Endothelial cell (in vitro differentiated cells): ENCODE measurements at places on chromosomes 7 and 10.
A peak's percentile ranks its signal among the peaks of the same experiment; 100 is the strongest.

GRCh38 chr10:32378363-32379317, 31.7 kb upstream of the EPC1 start:
- peak; percentile 83 for DNase-seq

DNA sequence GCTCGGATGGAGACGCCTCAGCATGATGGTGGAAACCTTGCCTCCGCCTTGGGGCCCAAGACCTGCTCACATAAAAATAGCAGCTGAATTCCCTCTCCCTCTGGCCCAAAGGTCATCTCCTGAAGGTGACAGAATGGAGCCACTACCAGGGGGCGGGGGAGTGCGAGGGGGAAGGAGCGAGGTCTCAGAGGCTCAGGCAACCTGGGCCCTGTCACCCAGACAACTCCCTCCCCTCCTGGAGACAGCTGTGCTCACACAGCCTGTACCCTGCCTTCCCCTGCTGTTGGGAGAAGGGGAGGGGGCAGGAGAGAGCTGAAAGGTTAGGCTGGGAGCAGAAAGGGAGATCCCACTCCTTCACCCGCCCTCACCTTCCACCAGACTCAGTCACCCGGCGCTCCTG, 173.0 kb upstream of the RHEB start:
- no peak for DNase-seq

DNA sequence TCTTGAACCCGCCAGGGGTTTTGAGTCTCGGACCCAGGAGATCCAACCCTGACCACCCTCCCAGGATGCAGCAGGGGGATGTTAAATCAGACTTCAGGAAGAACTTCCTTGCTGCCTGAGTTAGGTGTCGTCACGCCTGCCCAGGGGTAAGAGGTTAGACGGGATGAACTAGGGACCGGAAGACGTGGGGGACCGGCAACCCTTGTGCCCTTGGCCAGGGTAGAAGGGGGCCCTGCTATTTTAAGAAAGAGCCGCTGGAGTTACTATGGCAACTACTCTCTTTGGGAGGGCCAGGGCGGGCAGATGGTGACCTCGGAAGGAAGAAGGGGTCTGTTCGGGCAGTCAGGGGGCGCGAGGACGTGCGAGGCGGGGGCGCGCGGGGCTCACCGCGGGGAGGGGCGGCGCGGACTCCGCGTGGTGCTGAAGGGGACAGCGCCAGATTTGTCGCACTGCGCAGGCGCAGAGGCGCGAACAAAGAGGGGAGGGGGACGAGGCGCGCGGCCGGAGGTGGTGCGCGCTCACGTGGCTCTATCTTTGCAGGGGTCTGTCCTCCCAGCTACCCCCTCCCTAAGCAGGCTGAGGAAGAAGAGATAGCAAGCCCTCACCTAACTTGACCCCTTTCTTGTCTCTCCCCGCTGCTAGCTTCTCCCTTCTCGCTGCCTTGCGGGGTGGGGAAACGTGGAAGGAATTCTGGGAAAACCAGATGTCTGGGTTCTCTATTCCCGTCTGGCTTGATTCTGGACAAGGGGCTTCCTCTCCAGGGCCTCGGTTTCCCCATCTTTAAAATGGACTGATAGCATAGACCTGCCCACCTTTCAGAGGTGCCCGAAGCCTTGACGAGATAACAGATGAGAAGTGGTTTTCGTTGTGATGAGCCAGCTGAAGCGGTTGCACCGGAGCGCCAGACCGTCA, 940 bp upstream of the PSD start:
- DNase-seq, result peak; percentile 77

DNA sequence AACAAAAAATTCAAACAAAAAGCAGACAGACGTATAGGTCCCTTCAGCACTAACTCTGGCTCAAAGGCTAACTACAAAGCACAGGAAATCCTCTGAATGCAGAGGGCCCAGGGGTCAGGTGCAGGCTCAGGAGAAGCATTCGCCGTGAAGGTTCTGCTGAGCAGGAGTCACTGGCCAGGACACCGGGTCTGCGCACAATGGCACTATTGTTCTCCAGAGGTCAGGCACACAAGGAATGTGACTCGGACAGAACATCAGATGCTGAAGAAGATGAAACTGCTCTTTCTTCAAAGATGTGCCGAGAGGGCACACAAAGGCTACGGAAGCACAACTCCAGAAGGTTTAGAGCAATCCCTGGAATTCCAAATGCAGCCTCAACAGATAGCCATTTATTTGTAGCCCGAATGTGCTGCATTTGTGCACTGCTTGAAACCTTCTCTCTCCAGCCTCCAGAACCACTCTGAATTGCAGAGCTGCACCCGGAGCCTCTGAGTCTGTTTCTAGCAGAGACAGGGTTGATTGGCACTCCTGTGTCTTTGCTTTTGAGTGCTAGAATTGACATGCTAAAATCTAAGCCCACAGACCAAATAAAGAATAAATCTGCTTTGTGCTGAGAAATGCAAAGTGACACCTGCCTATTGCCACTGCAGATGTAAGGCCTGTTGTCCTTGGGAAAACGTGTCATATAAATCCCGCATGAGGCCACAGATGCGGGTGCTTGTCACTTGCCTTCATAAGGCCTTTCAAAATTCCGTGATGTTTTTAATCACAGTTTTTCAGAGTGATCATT, 85.4 kb upstream of the AFAP1L2 start:
- peak; percentile 21 for DNase-seq

DNA sequence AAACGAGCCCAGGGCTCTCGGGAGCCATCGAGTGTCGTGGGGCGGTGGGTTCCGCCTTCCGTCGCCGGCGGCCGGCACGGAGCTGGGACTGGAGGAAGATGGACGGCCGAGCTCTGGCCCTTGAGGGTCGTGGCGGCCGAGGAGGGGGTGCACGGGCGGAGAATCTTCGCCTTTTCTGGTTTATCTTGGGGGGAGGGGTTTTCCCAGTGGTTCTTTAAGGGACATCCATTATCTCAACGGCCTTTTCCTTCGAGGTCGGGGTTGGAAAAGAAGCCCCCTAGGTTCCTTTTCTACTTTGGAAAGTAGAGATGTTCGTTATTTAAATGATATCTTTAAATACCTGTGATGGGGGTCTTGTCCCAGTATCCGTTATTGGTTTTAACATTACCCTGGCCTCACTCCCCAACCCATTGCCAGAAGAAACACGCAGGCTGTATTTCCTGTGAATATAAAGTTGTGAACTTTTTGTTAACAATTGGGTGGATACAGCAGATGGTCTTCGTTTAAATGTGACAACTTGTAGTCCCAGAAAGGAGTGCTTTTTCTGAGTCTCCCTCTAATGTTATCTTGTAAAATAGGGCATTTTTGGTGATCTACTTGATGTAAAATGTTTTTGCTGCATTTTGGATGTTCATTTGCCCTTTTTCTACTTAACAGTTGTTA, 765 bp downstream of the CCAR1 start:
- DNase-seq, result no peak

- no peak for DNase-seq
These were observed 12.5 kb upstream of the ARMS2 start for GRCh38 chr10:122441961-122442360.

DNA sequence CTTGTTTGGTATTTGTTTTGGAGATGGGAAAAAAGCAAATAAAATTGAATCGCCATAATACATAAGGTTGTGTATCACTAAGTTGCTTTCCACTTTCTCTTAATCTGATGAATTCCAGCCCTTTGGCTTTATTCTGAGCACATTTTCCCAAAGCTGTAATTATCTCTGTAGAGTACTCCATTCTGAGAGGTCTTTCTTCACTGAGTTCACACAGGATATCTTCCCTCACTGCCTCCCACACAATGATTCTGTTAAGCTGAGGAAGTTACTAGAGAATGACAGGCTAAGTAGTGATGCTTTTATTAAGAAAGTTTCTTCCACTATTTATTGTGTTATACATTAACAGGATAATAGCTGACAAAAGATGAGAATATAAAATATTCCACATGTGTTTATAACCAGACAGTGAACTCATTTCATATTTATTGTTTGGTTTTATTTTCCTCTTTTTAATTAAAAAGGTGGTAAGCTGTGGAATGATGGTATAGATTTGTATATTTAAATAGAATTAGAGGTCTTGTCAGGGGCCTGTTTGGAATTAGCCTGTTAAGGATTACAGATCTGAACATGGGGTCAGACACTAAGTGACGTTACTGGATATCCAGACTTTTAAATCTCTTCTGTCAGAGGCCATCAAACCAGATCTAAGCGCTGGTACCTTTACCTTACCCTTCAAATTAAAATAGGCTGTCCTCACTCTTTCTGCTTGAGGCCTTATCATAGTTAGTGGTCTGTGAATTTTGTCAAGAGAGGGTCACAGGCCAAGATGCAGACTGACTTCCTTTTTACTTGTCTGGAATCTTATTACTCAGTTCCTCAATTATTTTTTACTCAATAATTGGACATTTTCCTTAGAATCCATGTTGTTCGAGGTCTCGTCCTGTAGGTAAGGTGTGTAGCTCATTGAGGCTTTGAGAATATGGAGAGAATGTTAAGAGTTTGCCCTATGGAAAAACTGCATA, 8.4 kb downstream of the PLXDC2 start:
- no peak for DNase-seq

GRCh38 chr7:139720186-139720585, 57.6 kb downstream of the HIPK2 start:
- no peak for DNase-seq

GRCh38 chr7:51160411-51160810, 156.2 kb downstream of the COBL start:
- no peak for DNase-seq

GRCh38 chr7:74084722-74085578, 1.3 kb downstream of the LIMK1 start:
- DNase-seq, result no peak

DNA sequence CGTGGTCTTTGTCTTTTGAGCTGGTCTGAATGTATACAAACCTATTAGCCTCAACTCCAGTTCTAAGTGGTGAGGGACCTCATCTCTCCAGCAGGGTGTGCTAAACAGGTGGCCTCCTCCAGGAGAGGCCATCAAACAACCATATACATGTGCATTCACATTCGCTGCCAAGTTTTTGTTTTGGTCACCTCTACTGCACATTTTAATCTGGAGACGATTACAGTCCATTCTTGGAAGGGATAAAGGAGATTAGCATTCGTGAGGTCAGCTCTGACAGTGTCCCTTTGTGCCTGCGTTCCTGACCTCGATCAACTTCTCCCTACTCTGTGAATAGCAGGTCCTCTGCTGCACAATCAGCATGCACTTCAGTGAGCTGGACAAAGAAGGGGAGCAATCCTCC, 60.8 kb downstream of the RHOBTB1 start:
- DNase-seq, result peak; percentile 13

DNA sequence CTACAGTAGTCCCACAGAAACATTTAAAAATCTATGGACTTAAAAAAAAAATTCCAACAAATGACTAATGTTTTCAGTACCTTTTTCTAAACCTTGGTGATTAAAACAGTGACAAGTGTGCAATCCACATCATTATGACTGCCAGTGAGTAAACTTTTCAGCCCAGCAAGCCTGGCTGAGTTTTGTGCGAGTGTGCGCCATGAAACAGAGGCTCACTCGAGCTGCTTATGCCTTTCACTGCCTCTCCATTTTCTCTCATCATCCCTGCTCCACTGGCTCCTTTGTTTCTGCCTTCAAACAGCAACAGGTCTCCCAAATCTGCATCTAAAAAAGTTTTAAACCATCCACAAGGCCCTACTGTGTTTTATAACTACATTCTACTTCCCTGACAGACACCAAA, 105.8 kb downstream of the USP6NL start:
- DNase-seq, result no peak

DNA sequence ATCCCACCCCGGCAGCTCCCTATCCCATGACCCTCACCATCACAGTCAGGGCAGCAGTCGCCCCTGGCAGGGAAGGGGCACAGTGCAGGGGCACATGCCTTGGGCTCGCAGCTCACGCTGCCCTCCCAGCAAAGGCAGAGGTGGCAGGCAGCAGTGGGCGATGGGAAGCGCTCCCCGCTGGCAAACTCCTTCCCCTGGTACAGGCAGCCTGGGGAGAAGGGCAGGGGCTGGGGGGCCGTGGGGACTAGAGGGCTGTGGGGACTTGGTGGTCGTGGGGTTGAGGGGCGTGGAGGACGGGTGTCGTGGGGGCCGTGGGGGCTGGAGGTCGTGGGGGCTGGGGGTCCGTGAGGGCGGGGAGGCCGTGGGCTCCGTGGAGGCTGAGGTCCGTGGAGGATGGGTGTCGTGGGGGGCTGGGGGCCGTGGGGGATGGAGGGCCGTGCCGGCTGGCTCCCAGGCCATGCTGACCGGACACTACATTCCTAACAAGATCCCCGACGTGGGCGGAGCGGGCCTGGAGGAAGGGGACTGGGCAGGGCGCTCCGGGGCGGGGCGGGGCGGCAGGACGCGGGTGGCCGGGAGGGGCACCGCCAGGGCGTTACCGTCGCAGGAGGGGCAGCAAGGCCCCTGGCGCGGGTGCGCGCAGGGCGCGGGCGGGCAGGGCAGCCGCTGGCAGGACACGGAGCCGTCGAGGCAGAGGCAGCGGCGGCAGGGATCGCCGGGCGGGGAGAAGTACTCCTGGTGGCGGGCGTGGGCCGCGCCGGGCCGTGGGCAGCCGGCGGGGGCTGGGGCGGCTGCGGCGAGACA, 20.0 kb downstream of the KCP start:
- peak; percentile 43 for DNase-seq

- DNase-seq, result peak; percentile 81
These were observed 80.7 kb upstream of the SEC61G start for GRCh38 chr7:54839575-54840213.

- DNase-seq, result no peak
These were observed 178.5 kb upstream of the RNF32 start for GRCh38 chr7:156461881-156462665.

DNA sequence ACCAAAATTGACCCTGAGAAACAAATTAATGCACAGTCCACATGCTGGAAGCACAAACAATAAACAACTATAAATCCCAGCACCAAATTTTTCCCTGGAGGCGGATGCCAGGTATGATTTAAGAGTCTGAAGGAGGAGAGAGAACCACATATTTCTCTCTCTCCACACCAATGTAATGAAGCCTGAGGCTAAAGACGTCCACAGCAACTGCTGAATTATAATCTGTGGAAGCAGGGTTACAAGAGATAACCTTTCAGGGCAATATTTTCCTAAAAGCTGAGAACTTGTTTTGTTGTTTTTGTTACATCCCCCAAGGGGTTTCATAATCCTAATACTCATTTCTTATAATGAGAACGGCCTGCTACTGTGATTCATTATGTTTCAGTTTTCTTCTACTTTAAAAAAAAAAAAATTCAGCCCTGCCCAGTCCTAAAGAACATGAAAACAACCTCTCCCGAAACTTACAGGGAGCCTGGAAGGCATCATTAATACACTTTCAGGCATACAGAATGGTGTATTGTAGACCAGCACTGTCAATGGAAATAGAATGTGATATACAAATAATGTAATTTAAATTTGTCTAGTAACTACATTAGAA, 48.5 kb upstream of the ABLIM1 start:
- DNase-seq, result no peak

DNA sequence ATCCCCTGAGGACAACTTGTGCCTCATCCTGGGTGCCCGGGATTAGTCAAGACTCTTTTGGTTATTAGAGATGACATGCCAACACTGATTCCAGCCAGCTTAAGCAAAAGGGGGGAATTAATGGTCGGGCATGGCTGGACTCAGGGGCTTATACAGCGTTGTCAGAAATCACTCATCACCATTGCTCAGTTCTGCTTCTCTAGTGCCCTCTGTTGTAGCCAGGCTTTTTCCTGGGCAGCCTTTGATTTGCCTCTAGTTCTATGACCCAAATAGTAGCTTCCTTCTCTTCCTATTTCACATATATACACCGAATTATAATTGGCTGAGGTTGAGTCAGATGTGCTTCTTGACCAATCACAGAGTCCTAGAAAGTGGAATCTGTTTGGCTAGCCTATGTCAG, 192.0 kb upstream of the HABP2 start:
- DNase-seq, result no peak
